T-helper 2 cell (primary cell): ENCODE measurements at places on chromosomes 6 and 20.

DNA sequence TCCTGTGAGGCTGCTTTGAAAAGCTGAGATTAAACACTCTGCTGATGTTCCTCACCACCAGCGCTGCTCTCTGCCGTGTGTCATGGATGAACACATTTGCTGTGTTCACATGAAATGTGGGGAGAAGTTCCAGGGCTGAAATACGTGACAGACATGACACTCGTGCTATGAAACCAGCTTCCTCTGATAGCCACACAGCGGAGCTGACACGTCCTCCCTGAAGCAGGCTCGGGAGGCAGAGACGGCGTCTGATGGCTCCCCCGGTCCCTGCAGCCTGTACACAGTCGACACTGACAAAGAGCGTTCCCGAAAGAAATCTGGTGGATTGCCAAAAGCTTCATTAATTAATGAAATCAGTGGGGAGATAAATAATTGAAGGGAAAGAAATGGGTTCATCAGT is 17.5 kb downstream of the AGPAT4 start:
- DNase-seq, result no peak

GRCh38 chr6:7721649-7722048 is 4.2 kb upstream of the BMP6 start:
- peak; percentile 20 for DNase-seq

- DNase-seq, result no peak
These were observed 139.5 kb downstream of the BCAS1 start for GRCh38 chr20:53930651-53931504.

DNA sequence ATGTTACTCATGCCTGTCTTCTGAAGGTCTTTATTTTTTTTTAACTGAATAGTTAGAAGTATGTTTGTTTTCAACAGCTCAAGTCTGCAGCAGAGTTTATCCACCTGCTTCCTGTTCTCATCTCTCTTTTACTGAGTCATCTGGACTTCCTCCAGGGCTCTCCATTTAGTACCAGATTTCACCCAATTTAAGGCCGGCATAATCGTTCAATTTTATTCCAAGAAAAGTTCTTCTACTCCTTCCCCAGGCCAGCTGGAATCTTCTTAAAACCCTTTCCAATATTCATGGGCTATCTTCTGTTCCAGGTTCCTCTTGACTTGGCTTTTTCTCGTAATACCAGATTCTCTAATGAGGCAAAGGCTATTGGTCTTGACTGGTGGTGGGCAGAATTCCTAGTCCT is 79.0 kb upstream of the LAMA2 start:
- DNase-seq, result no peak

DNA sequence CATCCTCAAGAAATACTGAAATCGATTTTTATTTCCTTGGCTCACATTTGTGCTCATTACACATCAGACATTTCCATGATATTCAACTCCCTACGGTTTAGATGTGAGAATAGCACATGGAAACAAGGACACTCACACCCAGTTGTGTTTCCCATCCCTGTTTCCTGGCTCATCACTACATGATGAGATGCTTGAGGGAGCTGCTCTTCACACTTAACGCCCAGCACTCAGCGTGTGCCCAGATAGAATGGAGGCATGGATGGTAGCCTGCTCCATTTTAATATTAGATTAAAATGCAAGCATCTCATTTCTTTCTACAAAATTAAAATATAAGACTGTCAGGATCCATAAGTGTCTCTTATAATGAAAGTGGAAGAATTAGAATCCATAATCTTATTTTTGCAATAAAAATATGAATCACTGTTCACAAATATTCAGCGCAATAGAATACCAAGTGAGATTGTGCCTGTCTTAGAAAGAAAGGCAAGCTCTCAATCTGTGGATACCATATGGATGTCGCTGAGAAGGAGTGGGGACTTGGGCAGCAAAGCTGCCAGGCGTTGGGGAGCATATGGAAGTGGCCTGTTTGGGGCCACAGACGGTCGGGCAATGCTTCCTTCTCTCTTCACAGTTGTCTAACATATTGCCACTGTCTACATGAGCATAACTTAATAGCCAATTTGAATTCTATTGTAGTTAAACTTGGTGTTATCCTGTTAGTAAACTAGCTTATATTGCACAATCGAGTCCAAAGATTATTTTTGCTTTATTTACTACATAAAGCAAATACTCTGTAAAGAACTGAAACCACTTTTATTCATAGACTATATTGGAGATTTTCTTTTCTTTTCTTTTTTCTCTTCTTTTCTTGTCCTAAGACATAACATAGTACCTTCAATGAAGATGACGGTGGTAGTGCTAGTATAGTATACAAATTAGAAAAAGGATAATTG is 206.8 kb upstream of the QKI start:
- no peak for DNase-seq

DNA sequence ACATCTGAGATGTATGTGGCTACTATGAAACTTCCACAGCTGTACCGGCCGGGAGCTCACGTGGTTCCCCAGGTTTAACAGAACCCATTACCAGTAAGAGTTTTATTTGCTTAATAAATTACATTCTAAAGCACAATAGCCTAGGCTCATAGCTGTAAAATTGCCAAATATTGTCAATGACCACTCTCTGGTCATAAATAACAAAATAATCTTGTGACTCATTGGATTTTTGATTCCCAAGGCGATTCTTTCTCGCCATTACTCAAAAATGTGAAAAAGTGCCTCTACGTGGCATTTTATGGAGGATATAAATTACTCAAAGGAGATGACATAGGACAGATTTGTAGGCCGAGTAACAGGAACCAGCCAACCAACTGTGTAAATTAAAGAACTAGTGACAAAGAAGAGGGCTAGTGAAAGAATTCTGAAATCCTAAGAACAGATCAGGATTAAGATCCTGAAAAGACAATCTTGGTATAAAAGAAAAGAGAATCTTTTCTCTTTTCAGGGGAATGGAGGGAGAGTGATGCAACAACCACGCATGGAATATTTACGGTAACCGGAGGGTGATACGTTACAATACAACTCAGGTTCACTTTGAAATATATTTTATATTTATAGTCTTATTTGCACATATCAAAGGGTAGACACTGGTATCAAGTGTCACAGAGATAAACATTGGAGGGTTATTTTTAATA is 199.7 kb downstream of the FOXC1 start:
- no peak for DNase-seq

GRCh38 chr6:137176729-137177128 is 3.3 kb upstream of the IL22RA2 start:
- DNase-seq, result no peak

DNA sequence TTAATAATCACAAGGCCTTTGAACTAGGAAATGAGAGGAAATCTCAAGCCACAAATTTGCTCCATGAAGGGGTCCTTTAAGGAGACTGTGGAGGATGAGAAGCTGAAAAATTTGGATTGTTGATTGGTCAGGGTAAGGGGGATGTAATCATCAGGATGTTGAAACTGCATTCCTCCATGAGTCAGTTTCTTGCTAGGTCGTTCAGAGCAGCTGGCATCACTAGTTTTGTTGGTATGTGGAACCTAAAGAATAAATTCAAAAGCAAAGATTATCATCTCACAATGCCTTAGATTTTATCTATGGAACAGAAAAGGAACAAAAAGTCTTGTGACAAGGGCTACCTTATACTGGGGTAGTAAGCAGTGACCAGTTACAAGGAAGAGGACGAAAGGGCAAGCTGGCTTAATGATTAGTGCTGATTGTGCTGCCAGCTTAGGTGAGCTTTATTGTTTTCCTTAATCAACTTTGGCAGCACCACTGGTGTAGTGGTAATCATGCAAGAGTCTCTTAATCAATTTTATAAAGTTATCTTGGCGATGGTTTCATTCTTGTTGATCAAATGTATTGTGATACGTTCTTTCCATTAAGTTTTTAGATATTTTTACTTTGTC is 36.6 kb downstream of the CRISP2 start:
- DNase-seq, result no peak

DNA sequence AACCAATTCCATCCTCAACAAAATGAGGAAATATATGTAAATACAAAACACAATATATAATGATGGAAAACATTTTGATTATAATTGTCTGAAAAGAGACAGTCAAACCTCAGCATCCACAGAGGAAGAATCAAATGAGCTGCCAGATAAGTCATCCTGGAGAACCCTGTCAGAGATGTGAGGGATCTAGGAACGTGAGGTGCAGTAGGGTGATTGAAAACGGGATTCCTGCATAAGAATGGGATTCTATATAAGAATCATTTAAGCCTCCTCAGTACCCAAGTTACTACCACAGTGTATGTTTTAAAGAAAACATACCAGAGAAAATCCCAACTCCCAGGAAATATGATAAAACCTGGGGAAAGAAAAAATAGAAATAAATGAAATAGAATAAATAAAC is 690.5 kb downstream of the FRK start:
- no peak for DNase-seq

- no peak for DNase-seq
These were observed 1209.7 kb upstream of the MAP3K7 start for GRCh38 chr6:91796603-91797002.

GRCh38 chr20:59822291-59823029 is 111.0 kb downstream of the SYCP2 start:
- DNase-seq, result no peak

DNA sequence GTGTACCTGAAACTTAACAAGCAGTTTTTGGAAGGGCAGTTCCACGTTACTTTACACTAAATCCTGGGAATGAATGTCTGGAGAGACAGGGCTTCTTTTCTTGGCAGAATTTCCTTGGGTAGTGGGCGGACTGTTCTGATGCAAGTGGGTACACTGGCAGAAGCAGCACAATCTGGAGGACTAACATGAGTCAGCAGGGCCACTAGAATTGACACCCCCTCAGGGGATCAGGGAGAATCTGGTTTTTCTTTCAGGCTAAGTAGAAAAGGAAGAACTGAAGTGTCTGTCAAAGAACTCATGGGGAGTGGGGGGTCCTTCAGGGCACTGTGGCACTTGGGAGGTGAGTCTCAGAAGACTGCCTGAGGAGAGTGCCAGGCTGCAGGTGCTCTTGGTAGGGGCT is 34.6 kb downstream of the PANK2 start:
- DNase-seq, result no peak

DNA sequence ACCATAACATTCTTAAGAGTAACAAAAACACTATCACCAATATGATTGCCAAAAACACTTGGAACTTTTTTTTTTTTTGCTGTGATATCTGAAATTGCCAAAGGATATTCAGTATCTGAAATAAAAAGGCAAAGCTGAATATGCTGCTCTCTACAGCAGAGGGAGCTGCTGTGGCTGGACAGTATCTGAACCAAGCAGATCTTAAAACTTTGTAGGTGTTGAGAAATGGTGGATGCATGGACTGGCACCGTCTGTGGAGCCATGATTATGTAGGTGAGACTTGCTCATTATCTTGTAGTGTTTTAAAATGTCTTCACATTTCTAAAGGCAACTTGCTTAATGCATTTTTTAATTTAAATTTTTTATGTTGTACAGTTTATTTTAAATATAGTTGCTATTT is 9.2 kb downstream of the PDCD2 start:
- no peak for DNase-seq

DNA sequence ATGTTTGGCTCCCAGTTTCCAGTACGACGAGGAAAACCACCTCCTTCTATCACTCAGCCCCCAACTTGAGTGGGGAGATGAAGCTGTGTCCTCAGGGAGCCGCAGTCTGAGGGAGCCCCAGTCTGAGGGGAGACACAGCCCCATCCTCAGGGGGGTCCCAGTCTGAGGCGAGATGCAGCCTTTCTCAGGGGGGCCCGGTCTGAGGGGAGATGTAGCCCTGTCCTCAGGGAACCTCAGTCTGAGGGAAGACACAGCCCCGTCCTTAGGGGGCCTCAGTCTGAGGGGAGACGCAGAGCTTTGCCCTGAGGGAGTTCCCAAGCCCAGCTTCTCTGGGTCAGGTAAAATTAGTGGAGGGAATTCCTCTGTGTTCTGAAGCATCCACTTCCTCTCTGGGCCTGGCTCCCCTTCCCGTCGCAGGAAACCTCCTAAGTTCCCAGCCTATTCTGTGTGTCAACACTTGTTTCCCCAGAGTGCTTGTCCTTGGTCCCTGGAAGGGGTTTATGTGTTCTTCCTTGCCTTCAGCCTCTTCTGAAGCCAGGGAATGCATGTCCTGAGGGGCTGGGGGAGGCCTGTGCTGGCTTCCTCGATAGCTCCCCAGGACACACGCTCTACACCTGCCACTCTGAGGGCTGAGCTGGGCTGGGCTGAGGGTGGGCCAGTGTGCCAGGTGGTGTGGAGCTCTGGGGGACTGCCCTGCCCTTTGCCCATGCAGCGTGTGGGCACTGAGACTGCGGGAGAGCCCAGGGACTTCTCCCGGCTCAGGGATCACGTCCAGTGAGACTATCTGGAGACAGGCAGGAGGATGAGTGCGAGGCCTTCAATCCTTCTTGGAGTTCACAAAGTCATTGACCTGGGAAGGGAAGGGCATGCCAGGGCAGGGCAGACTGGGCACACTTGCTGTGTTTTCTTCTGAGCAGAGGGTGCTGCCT is 55.4 kb downstream of the VEGFA start:
- no peak for DNase-seq

DNA sequence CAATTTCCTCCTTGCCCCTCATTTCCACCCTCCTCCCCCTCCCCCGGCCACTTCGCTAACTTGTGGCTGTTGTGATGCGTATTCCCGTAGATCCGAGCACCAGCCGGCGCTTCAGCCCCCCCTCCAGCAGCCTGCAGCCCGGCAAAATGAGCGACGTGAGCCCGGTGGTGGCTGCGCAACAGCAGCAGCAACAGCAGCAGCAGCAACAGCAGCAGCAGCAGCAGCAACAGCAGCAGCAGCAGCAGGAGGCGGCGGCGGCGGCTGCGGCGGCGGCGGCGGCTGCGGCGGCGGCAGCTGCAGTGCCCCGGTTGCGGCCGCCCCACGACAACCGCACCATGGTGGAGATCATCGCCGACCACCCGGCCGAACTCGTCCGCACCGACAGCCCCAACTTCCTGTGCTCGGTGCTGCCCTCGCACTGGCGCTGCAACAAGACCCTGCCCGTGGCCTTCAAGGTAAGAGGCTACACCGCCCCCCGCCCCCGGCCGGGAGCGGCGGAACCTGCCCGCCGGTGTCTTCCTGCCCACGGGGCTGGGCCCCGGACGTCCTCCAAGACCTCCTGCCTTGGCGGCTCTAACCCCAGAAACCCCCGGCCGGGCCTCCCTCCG is 44.9 kb upstream of the SUPT3H start:
- peak; percentile 53 for DNase-seq

DNA sequence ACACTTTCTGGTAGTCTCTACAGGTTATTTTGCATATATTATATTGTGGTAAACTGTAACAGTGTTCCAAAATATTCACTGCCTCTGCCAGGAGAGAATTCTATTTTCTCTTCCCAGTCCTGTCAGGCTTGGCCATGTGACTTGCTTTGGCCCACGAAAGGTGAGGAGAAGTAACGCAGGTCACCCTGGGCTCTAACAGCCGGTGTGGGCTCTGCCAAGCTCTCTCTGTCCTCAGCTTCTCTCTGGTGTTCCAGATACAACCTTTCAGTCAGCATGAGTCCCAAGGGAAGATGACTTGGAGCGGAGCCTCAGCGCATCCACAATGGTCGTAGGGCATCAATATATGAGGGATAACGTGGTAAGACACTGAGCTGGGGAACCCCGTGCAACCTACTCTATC is 113.0 kb upstream of the RREB1 start:
- no peak for DNase-seq

- DNase-seq, result no peak
These were observed 24.6 kb downstream of the KDM1B start for GRCh38 chr6:18179770-18180356.

GRCh38 chr6:24990236-24990845 is 54.6 kb upstream of the RIPOR2 start:
- DNase-seq, result no peak

GRCh38 chr6:114810468-114810867 is 467.6 kb upstream of the HS3ST5 start:
- DNase-seq, result no peak

- no peak for DNase-seq
These were observed 620.0 kb upstream of the FLRT3 start for GRCh38 chr20:14957402-14957801.
